ENCODE measurements at places on chromosomes 3 and 15. TPM values are rescaled to one million over a fixed set of nuclear protein-coding genes. Genes with fewer than 3 reads are reported as not detected.

NEK10 gene
- total RNA-seq: 9.1 TPM

ADAMTS17 gene
- total RNA-seq: 5.6 TPM

DNA sequence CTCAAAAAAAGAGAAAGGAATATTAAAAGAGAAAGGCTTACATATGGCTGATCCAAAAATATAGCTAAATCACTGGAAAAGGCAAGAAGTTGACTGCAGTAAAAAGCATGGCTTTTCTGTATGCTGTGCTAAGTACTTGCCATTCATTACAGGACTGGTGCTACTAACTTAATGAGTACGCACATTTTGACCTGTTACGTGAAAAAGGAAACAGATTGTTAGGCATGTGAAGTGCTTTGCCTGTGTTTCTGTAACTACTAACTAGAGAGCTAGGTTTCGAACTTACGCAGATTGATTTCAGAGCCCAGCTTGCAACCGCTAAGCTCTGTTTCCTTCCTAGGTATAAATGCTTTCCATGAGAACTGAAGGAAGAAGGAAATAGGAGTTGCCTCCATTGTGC is 2.8 kb downstream of the TRNT1 start:
- no peak overlapping the region for H3K4me3 ChIP-seq
- no peaks in the 10 kb centered on the region for H3K4me1 ChIP-seq
- no peaks in the 10 kb centered on the region for H3K36me3 ChIP-seq
- H3K27me3 ChIP-seq: no peaks in the 10 kb centered on the region
- peak overlapping the region; percentile 31 for H3K27ac ChIP-seq

SLC49A4 gene
- 26.7 TPM for total RNA-seq

GRCh38 chr3:37887824-37888223 is 26.1 kb downstream of the CTDSPL start:
- no peaks in the 10 kb centered on the region for H3K27me3 ChIP-seq
- H3K36me3 ChIP-seq: no peaks in the 10 kb centered on the region
- no peak overlapping the region for H3K4me3 ChIP-seq
- peaks cover 6% of the 10 kb centered on the region for H3K4me1 ChIP-seq

GRCh38 chr3:122074621-122075265 is 19.6 kb downstream of the CD86 start:
- no peaks in the 10 kb centered on the region for H3K27me3 ChIP-seq
- no peaks in the 10 kb centered on the region for H3K4me1 ChIP-seq
- DNase-seq: no peak
- H3K27ac ChIP-seq: no peak overlapping the region
- no peaks in the 10 kb centered on the region for H3K36me3 ChIP-seq
- H3K4me3 ChIP-seq: no peak overlapping the region

NANOGP8 gene
- total RNA-seq: 2.9 TPM

- H3K4me1 ChIP-seq: no peaks in the 10 kb centered on the region
- DNase-seq: no peak
- H3K4me3 ChIP-seq: no peak overlapping the region
- no peaks in the 10 kb centered on the region for H3K27me3 ChIP-seq
Measured at GRCh38 chr15:90845201-90845949, 23.0 kb upstream of the FURIN start.

DNA sequence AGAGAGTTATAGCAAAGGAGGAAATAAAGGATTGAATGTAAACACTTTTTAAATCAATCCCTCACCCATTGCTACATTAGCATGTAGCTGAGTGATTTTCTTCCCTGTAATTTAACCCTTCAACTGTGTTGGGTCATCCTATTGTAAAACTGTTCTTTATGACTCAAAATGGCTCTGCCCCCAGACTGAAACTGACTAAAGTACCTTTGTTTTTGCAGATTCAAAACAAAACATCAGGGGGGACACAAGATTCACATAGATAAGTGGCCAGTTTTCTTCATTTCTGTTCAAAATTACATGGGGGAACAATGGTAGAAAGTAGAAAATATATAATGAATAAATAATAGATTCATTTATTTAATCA is 268.4 kb downstream of the IGSF11 start:
- no peak for DNase-seq
- H3K4me3 ChIP-seq: no peak overlapping the region
- no peak overlapping the region for H3K27ac ChIP-seq
- no peaks in the 10 kb centered on the region for H3K27me3 ChIP-seq

- H3K4me1 ChIP-seq: no peaks in the 10 kb centered on the region
- H3K27me3 ChIP-seq: no peaks in the 10 kb centered on the region
- no peaks in the 10 kb centered on the region for H3K36me3 ChIP-seq
- DNase-seq: no peak
Measured at GRCh38 chr15:64024172-64025050, 21.9 kb downstream of the DAPK2 start.

- no peaks in the 10 kb centered on the region for H3K36me3 ChIP-seq
- H3K27ac ChIP-seq: no peak overlapping the region
- no peaks in the 10 kb centered on the region for H3K4me1 ChIP-seq
Measured at GRCh38 chr15:67011617-67012005, 53.8 kb upstream of the SMAD3 start.

DNA sequence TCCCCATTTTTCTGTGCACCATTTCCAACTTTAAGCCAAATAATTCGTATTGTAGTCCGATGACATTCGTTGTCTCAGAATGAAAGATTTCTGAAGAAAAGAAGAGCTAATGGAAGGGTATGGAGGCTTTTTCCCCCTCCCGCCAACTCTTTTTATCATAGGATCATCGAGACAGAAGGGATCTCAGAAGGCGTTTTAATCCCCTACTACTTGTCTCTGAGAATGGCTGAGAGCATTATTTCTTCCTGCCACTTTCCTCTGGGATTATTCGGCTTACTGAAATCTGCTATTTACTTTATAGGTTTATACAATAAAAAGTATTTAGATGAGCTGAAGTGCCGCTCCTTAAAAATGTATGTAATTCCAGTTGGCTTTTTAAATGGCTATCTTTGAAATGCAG is 789.8 kb downstream of the EDEM1 start:
- H3K4me3 ChIP-seq: no peak overlapping the region
- no peaks in the 10 kb centered on the region for H3K36me3 ChIP-seq
- no peaks in the 10 kb centered on the region for H3K27me3 ChIP-seq
- no peak overlapping the region for H3K27ac ChIP-seq
- no peaks in the 10 kb centered on the region for H3K4me1 ChIP-seq
- DNase-seq: no peak

DNA sequence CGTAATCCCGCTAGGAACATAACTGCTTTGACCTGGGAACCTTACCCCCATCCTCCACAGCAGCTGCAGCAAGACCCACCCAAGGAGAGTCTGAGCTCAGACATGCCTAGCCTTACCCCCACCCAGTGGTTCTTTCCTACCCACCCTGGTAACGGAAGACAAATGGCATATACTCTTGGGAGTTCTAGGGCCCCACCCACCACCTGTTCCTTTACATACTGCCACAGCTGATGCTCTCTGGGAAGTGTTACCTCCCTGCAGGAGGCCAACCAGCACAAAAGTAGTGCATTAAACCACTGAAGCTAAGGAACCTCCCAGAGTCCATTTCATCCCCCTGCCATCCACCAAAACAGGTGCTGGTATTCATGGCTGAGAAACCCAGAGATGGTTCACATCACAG is 50.6 kb upstream of the AZI2 start:
- H3K27me3 ChIP-seq: no peaks in the 10 kb centered on the region
- no peak overlapping the region for H3K4me3 ChIP-seq
- no peaks in the 10 kb centered on the region for H3K4me1 ChIP-seq
- no peak for DNase-seq
- no peaks in the 10 kb centered on the region for H3K36me3 ChIP-seq
- H3K27ac ChIP-seq: no peak overlapping the region

GPR87 gene
- total RNA-seq: 10.9 TPM

CFAP91 gene
- 11.6 TPM for total RNA-seq

CCDC14 gene
- 44.9 TPM for total RNA-seq

DNA sequence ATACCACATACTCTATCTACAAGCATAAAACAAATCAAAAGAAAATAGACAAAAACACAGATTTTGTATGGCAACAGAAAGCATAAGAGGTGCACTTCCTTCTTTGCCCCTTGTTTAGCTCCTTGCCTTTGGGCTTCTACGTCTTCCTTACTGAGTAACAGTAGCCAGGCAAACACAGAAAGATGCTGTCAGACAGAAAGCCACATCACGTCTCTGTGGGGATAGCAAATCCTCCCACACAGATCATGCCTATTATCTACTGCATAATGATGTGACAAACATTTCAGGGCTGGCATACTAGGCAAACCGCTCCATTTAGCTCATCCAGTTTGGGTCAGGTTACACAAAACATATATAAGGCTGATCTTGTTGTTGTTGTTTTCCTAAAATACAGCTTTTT is 92.7 kb downstream of the BOC start:
- H3K36me3 ChIP-seq: no peaks in the 10 kb centered on the region
- no peaks in the 10 kb centered on the region for H3K27me3 ChIP-seq
- no peak for DNase-seq
- H3K27ac ChIP-seq: no peak overlapping the region
- H3K4me3 ChIP-seq: no peak overlapping the region
- no peaks in the 10 kb centered on the region for H3K4me1 ChIP-seq

DNA sequence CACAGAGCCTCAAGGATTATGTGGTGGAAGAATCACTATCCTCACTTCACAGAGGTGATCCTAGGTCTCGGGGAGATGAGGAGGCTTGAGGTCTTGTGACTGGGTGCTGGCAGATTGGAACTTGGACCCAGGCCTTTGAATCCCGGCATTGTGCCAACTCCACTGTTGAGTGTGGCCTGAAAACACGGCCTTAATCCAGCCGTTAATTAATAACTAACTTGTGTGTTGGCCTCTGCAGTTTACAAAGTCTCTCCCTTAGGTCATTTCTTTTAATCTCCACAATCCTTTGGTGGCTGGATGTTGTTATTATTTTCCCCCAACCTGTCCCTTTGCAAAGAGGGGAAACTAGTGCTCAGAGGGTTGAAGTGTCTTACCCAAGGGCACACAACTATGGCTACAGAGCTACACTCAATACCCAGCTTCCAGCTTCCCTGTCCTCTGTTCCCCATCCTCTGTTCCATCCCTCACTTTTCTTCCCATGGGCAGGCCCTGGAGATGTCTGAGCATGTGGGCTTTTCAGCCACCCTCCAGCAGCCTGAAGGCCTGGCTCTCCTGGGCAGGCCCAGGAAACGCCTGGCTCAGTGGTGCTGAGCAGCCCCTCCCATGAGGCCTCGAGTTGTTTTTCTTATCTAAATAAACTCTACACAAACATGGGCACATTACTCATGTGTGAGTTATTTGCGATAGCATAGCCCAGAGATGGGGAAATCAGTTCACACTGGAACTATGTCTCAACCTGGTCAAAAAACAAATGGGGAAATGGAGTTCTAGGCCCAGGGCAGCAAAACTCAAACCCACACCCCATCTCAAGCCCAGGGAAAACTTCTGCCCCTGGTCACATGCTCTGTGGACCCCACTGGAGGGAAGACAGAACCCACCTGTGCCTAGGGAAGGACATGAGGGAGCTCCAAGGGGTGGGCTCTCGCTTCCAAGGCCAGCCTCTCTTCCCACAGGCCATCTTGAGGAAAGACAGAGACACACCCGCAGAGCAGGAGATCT is 16.8 kb upstream of the SMAD3 start:
- no peaks in the 10 kb centered on the region for H3K36me3 ChIP-seq
- no peak overlapping the region for H3K4me3 ChIP-seq
- peak; percentile 50 for DNase-seq
- no peaks in the 10 kb centered on the region for H3K27me3 ChIP-seq
- peak overlapping the region; percentile 47 for H3K27ac ChIP-seq

NLGN1 gene
- 11.7 TPM for total RNA-seq

Measured in prostate gland (tissue), 2 donors.